Foreskin fibroblast (primary cell): ENCODE measurements at places on chromosomes 13 and 19.

DNA sequence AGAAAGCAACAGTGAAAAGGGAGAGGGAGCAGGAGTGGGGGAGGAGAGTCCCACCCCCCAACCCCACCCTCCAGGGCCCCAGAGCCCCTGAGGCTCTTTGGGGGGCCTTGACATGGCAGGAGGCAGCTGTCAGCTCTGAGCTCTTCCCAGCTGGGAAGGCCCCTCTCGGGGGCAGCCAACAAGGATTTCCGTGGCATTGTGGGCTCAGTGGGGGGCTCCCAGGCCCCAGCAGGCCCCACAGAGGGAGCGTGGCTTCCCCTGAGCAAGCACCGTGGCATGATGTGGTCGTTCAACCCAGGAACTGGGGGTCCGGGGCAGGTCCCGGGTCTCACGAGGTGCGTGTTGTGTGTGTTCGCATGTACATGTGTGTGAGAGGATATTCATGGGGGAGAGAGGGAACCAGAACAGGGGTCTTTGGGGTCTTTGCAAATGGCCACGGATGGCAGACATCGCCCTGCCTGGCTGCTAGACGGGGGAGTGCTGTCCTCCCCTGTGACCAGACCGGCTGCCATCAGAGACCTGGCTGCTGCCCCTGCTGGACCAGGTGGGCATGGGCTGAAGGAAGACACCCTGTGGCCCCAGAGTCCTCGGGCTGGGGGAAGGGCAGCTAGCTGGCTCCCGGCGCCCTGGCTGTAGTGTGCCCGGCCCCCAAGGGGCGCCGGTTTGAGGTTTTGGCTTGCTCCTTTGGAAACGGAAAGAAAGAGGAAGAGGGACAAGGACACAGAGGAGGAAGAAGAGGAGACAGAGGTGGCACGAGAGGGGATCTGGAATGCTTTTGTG is 3.7 kb upstream of the AKAP8L start:
- DNase-seq: no peak

- no peak for DNase-seq
Measured at GRCh38 chr13:27242702-27243101, 8.7 kb upstream of the RPL21 start.

DNA sequence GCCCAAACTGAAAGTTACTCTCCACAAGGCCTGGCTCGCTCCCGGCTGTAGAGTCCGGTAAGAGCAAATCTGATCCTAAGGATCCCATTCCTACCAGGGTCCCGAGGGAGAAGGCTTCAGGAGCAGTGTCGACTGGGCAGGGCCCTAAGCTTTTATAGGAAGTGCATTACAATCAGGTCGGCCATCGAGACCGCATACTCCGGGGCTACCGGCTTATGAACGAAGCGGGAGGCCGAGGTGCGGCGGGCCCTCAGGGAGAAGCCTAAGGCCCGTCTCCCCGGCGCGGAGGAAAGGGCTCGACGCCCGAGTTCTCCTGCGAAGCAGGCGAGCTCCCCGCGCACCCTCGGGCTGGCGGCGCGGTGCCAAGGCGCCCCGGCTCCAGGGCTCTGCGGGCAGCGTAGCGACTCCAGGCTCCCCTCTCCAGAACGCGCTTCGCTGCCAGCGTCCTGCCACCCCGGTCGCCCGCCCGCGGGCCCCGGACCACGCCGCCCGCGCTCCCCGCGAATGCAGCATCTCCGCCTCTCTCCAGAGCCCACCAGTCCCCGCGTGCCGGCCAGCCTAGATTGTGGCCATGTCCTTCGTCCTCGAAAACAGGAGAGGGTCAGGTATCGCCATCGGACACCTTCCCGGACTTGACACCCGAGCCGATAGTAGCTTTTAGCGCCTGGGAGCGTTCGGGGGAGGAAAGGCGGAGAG is 1.4 kb downstream of the EFNB2 start:
- DNase-seq: peak; percentile 69

- peak; percentile 57 for DNase-seq
Measured at GRCh38 chr19:35195830-35196229, 32.7 kb downstream of the FAM187B start.

DNA sequence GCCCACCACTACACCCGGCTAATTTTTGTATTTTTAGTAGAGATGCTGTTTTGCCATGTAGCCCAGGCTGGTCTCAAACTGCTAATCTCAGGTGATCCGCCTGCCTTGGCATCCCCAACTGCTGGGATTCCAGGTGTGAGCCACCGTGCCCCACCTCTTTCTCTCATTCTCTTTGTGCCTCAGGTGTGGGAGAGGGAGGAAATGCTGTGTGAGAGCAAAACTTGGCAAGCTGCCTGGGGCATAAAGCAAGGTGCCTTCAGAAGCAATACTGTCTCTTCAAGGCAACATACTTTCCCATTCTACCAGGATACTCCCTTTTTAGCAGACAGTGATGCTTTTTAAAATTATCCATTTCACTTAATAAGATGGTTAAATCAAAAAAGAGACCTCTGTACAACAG is 53.2 kb upstream of the RFC3 start:
- no peak for DNase-seq

GRCh38 chr19:17183858-17184321 is 31.3 kb upstream of the USE1 start:
- DNase-seq: no peak

DNA sequence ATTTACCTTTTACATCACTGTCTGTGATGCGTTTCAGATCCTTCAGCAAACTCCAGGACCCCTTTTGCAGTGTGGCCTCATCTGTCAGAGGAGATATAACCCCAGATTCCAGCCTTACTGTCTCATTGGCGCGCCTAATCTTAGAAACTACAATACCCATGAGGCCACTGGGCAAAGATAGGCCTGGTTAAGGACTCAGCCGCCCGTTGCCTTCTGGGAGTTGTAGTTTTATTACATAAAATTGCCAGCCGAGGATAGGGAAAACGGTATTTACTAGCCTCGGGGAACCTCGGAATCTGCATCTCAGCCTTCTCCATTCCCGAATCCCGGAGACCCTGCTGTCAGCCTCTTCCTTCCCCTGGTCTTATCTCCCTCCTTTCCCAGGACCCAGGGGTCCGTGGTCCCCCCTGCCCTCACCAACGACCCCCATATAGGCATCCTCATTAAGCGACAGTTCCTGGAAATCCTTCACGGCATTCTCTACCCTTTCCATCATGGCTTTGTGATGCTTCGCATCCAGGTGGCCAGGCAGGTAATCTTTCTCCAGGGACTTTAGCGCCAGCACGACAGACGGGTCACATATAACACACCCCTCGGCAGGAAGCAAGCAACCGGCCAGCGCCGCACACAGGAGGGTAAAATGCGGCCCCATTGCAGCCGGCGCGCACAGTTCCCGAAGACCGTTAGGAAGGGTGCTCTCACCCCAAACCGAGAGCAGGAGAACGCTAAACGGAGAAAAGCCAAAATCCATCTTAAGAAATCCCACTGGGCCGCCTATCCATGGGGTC is 1.3 kb downstream of the IZUMO1 start:
- peak; percentile 58 for DNase-seq

GRCh38 chr19:46081928-46082727 is 41.3 kb upstream of the IGFL4 start:
- DNase-seq: peak; percentile 76

GRCh38 chr19:40465025-40465556 is 454 bp downstream of the BLVRB start:
- DNase-seq: peak; percentile 69
